Esophagus squamous epithelium (tissue), 5 donors: ENCODE measurements at places on chromosomes 1 and 21.

- no peaks in the 10 kb centered on the region for H3K27me3 ChIP-seq
- no peak overlapping the region for H3K4me3 ChIP-seq
- no peak for DNase-seq
- no peaks in the 10 kb centered on the region for H3K4me1 ChIP-seq
- no peak overlapping the region for H3K27ac ChIP-seq
Observed at GRCh38 chr21:14995695-14996490, 68.9 kb downstream of the NRIP1 start.

DNA sequence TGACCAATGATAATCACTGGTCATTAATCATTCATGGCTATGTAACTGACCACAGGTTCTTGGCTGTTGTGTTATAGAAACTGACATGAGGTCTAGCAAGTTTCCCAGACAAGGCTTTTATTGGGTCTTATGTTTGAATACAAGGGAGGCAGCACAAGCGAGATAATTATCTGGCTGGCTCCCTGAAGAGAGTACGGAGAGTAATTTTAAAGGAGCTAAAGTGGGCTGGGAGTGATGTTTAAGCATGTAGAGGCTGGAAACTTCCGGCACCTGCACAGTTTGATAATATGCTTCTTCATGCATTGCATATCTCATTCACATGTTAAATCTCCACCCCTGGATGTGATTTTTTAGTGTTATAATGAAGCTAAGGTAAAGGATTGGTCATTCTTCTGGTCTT lies 116.2 kb upstream of the KCNK1 start:
- no peak for DNase-seq
- H3K27ac ChIP-seq, result no peak overlapping the region
- H3K27me3 ChIP-seq, result no peaks in the 10 kb centered on the region
- H3K36me3 ChIP-seq, result no peaks in the 10 kb centered on the region
- H3K4me3 ChIP-seq, result no peak overlapping the region

DNA sequence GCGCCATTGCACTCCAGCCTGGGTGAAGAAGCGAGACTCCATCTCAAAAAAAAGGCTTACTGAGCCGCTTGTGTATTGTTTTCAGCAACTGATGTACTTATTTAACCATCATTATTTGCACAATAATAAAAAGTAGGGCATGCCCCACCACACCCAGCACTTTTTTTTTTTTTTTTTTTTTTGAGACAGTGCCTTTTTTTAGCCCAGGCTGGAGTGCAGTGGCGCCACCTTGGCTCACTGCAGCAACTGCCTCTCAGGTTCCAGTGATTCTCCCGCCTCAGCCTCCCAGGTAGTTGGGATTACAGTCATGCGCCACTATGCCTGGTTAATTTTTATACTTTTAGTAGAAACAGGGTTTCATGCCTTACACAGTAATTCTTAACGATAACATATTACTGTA lies 12.2 kb upstream of the TRNAU1AP start:
- no peaks in the 10 kb centered on the region for H3K27me3 ChIP-seq
- H3K36me3 ChIP-seq, result peaks cover 7% of the 10 kb centered on the region
- no peak overlapping the region for H3K4me3 ChIP-seq
- DNase-seq, result no peak

- H3K4me3 ChIP-seq, result no peak overlapping the region
- no peaks in the 10 kb centered on the region for H3K36me3 ChIP-seq
- no peak for DNase-seq
- no peak overlapping the region for H3K27ac ChIP-seq
- H3K27me3 ChIP-seq, result no peaks in the 10 kb centered on the region
- H3K4me1 ChIP-seq, result no peaks in the 10 kb centered on the region
Observed at GRCh38 chr1:117886101-117886795, 43.2 kb downstream of the GDAP2 start.

DNA sequence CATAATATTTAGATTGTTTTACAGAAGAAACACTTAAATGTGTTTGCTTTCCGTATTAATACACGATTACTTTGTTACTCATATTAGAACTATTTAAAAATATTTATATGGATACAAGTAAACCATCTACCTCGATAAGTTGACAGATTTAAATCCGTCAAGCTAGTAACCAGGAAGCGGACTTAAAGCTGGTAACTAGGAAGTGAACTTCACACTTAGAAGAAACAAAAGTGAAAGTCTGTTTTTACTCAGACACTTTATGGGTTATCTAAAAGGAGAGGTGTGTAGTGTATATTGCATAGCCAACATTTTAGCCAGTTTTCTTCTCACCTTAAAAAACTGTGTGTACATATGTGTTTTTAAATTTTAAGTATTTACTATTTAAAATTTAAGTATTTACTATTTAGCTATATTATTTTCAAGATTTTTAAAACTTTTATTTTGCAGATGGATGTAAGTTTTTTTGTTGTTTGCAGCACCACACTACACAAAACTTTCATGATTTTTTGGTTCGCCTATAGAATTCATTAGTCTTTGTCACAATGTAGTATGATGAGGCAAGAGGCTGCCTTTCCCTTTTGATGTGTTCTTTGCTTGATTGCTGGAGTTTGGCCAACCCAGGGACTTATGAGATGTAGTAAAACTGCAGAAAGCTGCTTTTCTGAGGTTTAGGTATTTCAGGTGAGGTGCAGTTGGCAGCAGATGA lies 2.7 kb downstream of the USP25 start:
- DNase-seq, result no peak
- H3K4me3 ChIP-seq, result peak overlapping the region; percentile 92
- no peaks in the 10 kb centered on the region for H3K27me3 ChIP-seq
- no peaks in the 10 kb centered on the region for H3K36me3 ChIP-seq

GRCh38 chr1:5992026-5992813 lies at the start of gene NPHP4:
TSS of gene NPHP4 (minus strand) at chr1:5992425. CDS start at chr1:5986289, 6,136 bp downstream.
- peaks cover 27% of the 10 kb centered on the region for H3K4me1 ChIP-seq
- H3K27ac ChIP-seq, result peak within 1 kb of the TSS; percentile 89
- H3K36me3 ChIP-seq, result no peaks in the 10 kb centered on the region
- DNase-seq, result peak; percentile 96

DNA sequence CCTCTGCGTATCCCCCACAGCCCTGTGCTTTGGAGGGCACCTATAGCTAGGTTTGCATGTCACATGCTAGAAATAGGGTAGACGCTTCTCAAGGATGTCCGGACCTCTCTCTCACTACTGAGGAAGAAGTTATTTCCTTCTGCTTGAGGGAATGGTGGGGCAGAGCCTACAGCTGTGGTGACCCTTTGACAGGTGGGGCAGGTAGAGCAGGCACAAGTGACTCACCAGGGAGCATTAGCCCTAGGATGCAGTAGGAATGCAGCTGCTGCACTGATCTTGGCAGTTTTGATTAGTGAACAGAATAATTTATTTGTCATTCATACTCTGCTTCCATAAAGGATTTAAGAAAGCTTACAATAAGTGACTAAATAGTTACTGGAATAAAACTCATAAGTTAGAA lies 129.6 kb upstream of the HOOK1 start:
- peak overlapping the region; percentile 33 for H3K27ac ChIP-seq
- H3K4me1 ChIP-seq, result peaks cover 3% of the 10 kb centered on the region
- no peak overlapping the region for H3K4me3 ChIP-seq
- no peaks in the 10 kb centered on the region for H3K36me3 ChIP-seq
- no peaks in the 10 kb centered on the region for H3K27me3 ChIP-seq

GRCh38 chr1:212228591-212229119 lies 56.6 kb upstream of the PPP2R5A start:
- DNase-seq, result no peak
- H3K27ac ChIP-seq, result no peak overlapping the region
- H3K4me3 ChIP-seq, result no peak overlapping the region
- no peaks in the 10 kb centered on the region for H3K27me3 ChIP-seq

DNA sequence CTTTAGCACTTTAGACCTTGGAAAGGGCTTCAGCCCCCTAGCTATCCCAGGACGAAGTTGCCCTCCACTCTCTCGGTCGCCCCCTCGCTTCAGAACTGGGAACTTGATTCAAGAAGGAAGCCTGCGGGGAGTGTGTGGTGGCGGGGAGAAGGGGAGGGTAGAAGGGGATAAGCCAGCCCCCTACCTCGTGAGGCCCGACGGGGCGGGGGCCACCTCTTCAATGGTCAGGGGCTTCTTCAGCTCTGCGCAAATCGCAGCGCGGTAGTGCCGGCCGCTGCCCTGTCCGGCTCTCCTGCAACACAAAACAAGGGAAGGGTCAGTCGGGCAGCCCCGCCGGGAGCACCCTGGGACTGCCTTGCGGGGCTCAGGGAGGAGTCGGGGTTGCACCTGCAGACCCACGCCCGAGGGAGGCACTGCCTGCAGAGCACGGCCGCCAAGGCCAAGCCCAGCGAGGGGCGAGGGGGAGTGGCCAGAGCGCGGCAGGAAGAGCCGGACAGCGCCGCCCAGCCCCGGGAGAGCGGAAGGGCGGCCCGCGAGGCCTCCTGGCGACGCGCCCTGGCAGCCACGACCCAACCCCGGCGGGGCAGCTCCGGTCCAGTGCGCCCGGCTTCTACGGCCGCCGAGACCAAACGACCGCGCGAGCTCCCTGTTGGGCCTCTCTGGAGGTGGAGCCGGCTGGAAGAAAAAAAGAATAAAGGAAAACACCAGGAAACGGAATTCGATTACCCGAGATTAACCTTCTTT lies 56.2 kb upstream of the RASAL2 start:
- peaks cover 4% of the 10 kb centered on the region for H3K4me1 ChIP-seq
- peak overlapping the region; percentile 72 for H3K4me3 ChIP-seq
- H3K36me3 ChIP-seq, result no peaks in the 10 kb centered on the region
- no peak for DNase-seq

GRCh38 chr1:31627301-31627929 lies 9.9 kb downstream of the HCRTR1 start:
- peaks cover 17% of the 10 kb centered on the region for H3K4me1 ChIP-seq
- H3K27me3 ChIP-seq, result no peaks in the 10 kb centered on the region
- no peak for DNase-seq
- peak overlapping the region; percentile 71 for H3K27ac ChIP-seq
- peaks cover 62% of the 10 kb centered on the region for H3K36me3 ChIP-seq

DNA sequence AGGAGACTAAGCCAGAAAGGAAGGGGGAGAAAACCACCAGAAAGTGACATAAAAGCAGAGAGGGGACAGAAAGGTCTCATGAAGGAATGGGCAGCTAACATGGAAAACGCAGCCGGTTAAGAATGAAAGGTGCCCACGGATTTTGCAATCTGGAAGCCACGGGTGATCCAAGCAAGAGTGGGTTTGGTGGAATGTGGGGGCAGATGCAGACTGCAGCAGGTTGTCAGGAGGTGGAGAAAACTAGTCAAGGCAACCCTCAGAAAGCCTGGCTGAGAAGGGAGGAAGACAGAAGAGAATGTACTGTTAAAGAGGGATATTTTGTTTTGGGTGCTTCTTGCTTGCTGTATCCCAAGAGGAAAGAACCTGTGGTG lies 12.6 kb upstream of the SMIM12 start:
- H3K4me3 ChIP-seq, result no peak overlapping the region
- no peaks in the 10 kb centered on the region for H3K27me3 ChIP-seq
- DNase-seq, result no peak
- no peak overlapping the region for H3K27ac ChIP-seq
- H3K4me1 ChIP-seq, result peaks cover 2% of the 10 kb centered on the region

DNA sequence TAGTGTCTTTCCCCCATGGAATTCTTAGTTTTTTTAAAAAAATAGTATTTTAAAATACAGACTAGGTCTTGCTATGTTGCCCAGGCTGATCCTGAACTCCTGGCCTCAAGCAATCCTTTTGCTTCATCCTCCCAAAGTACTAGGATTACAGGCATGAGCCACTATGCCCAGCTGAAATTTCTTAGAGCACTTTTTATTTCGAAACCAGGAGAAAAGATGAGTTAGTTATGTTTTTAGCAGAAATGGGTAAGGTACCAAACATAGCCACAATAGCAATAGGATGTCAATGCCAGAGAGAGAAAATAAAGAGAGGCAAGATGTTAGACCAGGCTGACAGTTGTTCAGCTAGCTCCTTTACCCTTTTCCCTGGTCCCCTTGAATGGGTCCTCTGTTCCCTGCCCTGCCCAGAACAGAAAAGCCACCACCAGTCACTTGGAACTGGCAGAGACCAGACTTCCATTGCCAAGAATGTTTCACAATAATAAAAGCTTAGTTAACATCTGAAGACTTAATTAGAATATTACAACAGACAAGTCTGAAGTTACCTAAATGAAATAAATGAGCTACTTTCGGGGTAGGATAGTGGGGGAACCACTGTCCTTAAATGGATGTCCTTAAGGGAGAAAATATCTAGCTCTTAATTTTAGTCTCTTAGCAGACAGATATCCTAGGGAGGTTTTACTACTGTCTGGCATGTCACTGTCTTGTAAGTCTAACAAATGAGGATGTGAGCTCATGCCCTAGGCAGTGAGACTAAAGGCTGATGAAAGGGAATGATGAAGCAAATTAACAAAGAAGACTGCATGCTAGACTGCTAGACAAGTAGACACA lies 54.3 kb downstream of the ABL2 start:
- H3K27ac ChIP-seq, result peak overlapping the region; percentile 56
- H3K36me3 ChIP-seq, result no peaks in the 10 kb centered on the region
- no peak overlapping the region for H3K4me3 ChIP-seq

- no peaks in the 10 kb centered on the region for H3K36me3 ChIP-seq
- DNase-seq, result no peak
- H3K4me3 ChIP-seq, result no peak overlapping the region
- H3K27ac ChIP-seq, result no peak overlapping the region
Observed at GRCh38 chr21:19368944-19369343, 965.4 kb upstream of the TMPRSS15 start.

GRCh38 chr1:151934048-151934493 lies 24.8 kb upstream of the THEM4 start:
- peaks cover 4% of the 10 kb centered on the region for H3K4me1 ChIP-seq
- H3K36me3 ChIP-seq, result no peaks in the 10 kb centered on the region
- DNase-seq, result no peak
- H3K27me3 ChIP-seq, result no peaks in the 10 kb centered on the region
